Mesothelial cell of epicardium (in vitro differentiated cells): ENCODE measurements at places on chromosomes 4 and X.

DNA sequence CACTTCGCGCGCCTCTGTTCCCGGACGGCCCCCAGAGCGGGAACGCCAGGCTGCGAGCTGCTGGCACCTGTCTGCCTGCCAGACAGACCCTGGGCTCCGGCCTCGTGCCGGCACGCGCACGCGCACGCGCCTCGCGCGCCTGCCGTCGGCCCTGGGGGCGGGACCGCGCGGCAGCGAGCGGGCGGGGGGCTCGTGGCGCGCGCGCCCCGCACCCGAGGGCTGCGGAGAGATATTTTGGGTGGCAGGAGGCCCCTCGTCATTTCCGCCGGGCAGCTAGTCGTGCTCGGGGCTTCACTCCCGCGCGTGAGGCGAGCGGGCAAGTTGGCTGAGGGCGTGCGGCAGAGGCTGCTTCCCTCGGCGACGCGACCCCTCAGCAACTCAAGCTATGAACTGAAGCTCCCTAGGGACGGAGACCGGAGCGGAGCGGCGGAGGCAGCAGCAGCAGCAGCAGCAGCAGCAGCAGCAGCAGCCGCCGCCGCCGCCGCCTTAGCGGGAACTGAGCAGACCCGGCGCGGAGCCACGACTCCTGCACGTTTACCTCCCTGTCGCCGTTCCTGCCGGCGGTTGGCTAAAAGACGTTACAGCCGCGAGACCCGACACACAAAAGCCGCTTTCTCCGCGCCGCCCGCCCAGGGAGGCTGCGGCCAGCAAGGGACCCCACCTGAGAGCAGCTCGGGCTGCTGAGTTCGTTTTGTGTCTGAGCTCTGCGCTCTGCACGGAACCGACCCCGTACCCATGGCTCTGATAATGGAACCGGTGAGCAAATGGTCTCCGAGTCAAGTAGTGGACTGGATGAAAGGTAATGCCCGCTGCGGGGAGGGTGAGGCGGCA, at the start of gene CNKSR2:
TSS of gene CNKSR2 (plus strand) at position 256 of the 831 bp plus-strand sequence. CDS start at position 736, 480 bp downstream.
- DNase-seq: peak; percentile 83

DNA sequence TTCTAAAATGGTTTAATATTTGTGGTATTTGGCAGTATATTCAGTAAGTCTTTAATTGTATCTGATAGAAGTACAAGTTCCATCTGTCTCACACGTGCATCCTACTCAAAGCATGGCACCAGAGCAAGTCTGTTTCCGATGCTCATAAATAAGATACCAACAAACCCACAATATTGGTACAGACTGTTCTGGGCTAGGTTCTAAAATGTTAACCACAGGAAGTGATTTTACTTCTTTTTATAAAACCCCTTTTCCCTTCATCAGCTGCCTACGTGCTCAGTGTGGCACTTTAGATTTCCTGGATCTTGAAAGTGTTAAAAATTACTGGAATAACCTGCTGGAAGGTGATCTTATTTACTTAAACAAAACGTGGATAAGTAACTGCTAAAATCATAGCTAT, 165.1 kb downstream of the CFAP299 start:
- no peak for DNase-seq

- DNase-seq: no peak
Measured at GRCh38 chr4:8377103-8378075, 63.1 kb downstream of the ACOX3 start.

DNA sequence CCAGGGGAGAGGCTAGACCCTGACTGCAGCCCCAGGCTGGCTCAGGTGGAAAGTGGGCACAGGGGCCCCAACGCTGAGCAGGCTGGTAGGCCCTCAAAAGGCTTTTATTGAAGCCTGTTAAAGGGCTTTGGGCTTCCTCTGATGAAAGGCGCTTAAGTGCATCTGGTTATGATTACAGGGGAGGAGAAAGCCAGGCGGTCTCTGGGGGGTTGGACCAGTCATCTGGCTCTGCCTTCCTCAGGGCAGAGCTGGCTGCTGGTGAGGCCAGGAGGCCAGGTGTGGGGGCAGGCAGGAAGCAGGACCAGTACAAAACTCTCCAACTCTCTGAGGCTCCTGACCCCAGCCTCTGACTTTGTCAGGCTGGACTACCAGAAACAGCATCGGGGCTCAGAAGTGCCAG, 68.8 kb upstream of the BCOR start:
- no peak for DNase-seq

- no peak for DNase-seq
Measured at GRCh38 chr4:137545461-137545861, 13.2 kb upstream of the PCDH18 start.

DNA sequence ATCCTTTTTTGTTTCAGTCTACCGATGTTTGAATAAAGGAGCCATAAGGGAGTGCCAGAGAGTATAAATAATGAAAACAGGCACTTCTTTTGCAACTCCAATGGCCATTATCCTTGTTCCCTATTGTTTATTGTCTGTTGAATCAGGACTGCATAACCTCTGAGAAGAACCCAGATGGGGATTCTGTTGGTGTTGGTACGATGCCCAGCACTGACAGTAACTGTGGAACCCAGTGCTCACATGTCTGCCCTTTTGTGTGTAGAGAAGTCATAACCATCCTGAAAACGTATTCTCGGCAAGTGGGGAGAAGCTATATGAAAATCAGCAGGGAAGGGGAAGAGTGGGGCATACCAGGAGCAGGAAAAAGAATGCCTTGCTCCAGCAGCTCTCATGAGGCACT, 195.1 kb upstream of the EDNRA start:
- DNase-seq: no peak

- DNase-seq: peak; percentile 39
Measured at GRCh38 chrX:38561951-38562719, 793 bp downstream of the TSPAN7 start.

- no peak for DNase-seq
Measured at GRCh38 chr4:127309369-127310102, 323.2 kb upstream of the INTU start.

DNA sequence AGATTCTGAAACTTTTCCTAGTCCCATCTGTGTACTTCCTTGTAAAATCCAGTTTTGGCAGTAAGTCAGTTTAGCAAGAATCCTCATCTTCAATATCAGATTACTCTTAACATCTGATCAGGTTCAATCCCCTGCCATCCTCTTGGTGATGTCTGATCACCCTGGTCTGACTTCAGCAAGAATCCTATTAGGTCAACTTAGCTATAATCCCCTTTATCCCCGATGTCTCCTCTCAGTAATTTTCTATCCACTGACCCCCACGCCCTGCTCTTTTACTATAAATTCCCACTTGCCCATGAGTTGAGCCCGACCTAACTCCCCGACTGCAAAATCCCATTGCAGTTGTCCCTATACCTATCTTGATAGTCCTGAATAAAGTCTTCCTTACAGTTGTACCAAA, 57.9 kb upstream of the PRSS48 start:
- no peak for DNase-seq

DNA sequence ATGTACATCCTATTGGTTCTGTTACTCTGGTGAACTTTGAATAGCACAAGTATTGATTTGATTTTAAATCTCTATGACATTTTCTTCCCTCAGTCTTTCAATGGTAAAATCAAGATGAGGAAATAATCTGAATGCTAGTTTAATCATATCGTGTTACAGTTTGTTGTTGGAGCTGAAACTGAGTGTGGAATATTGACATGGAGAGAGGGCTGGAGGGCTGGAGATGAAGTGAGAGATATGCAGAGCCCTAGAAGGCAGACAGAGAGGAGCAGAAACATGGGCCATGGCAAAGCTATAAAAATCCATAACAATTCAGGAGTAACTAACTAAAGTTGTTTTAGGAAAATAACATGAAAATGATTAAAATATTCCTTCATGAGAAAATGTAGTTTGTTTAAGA, 141.1 kb downstream of the BANK1 start:
- DNase-seq: no peak

GRCh38 chrX:101658661-101659491, 774 bp downstream of the ARMCX2 start:
- DNase-seq: peak; percentile 42

DNA sequence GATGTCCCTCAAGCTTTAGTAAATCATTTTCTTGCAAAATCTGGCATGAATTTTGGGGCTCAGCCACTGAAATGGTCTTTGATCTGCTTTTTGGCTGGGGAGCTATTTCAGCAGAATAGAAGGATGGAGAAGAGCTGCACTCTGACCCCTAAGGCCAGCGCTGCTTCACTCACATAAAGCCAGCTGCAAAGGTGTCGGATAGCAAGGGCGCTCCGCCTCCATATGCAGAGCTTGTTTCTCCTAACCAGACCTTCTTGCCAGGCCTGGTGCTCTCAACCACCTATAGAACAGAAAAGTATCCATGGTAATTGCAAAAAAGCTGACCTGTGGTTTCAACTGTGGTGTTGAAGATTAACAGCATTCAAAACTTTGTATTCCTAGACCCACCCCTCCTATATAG, 24.1 kb upstream of the COQ2 start:
- no peak for DNase-seq

- DNase-seq: peak; percentile 42
Measured at GRCh38 chr4:37802068-37802666, 24.3 kb upstream of the PGM2 start.

- no peak for DNase-seq
Measured at GRCh38 chr4:25827373-25827772, 35.4 kb downstream of the SEL1L3 start.

DNA sequence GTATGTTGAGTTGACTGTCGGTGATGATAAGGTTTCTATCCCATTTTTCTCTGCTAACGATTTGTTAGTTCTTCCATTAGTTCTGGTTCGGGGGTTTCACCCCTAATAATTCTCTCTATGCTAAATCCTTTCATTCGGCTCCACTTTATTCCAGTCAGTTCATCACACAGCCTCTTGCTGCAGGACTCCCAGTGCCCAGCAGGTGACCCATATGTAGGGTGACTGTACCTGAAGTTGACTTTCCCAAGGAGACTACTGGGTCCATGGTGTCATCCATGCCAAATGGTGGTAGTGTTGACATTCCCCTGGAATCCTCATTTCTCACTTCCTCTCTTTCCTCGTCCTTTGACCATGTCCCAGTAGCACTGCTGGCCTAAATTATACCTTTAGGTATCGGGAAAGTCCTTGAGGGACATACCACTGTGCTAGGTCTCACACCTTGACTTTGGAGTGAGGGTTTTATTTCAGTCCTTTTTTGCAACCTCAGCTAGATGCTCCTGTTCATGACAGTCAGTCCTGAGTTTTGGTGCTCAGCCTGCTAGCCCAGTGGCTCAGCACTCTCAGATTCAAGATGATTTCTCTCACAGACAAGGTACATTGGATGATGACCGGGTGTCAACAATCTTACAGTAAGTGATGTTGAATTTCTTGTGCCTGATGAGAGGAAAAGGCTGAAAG, 105.1 kb upstream of the ARHGAP24 start:
- no peak for DNase-seq

DNA sequence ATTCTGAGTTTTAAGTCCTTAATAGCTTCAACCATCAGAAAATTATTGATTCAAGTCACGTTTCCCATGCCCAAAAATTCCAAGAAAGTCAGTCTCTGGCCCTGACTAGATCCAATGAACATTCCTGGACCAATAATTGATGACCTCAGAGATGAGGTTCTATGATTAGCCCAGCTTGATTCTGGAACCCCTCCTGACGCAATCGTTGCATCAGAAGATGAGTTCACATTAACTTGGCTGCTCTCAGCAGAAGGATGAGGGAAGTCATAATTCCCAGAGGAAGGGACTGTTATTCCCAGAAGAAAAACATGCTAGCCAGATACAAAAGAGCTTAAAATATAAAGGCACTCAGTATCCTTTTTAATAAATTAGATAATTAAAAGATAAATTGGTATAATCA, 34.3 kb upstream of the CPEB2 start:
- DNase-seq: no peak

DNA sequence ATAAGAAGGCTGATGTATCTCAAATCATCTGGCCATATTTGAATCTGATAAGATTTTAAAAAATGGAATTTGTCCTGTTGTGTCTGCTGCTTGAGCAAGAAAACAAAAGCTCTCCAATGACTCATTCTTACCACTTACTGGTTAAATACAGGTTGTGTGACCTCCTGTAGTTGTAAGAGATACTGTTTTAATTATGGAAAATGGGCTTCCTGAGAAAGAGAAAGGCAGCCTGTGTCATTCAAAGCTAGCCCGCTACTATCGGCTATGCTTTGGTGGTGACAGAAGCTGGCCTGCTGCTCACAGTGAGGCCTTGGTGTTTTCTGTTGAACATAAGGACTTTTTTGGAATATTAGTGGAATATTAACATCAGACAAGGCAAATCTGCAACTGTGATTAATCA, 1722.1 kb upstream of the PCDH10 start:
- no peak for DNase-seq

- DNase-seq: no peak
Measured at GRCh38 chr4:111359602-111360001, 736.7 kb upstream of the PITX2 start.

- DNase-seq: no peak
Measured at GRCh38 chr4:107018344-107018735, 17.8 kb downstream of the DKK2 start.

DNA sequence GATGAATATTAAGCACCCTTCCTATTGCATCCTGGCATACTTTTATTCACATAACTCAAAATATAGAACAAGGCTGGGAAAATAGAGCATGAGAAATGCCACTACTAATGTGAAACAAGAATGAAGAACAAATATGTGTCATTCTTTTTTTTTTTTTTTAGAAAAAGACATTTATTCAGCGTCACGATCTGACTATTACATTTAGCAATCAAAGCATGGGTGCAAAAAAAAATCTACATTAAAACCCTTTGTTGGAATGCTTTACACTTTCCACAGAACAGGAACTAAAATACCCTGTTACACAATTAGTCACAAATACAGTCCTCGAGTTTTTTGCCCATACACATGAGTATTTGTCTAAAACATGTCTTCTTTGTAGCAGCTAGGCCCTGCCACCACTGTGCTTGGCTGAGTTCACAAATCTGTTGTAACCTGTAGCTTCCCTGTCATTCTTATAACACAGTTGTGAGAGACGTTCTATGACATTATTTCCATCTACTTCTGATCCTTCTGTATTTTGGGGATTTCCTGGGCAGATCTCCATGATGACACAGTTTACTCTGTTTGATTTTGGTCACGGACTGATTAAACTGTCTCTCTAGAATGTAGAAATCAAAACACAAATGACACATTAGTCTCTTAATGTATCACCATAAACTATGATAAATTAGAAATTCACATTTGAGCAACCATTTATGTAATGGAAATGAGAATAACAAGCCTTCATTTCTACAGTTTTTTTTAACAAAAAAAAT, 9.4 kb upstream of the TET2 start:
- DNase-seq: no peak

- DNase-seq: no peak
Measured at GRCh38 chr4:151641167-151641566, 119.6 kb downstream of the GATB start.
